ENCODE measurements at places on chromosomes 1 and 21.

GRCh38 chr1:20100632-20101355, 18.5 kb downstream of the PLA2G2D start:
- peak; percentile 3 for DNase-seq

DNA sequence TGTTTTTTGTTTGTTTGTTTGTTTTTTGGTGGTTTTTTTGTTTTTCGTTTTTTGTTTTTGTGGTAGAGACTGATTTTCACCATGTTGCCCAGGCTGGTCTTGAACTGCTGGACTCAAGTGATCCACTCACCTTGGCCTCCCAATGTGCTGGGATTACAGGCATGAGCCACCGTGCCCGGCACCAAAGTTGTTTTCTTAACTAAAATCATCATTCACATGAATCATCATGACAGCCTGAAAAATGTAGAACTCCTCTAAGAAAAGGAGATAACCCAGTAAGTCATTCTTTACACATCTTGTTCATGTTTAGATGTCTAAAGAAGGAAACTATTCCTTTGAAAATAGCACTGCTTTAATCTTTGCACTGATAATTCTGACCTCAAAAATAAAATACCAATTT, 37.5 kb downstream of the DISP1 start:
- no peak for DNase-seq

DNA sequence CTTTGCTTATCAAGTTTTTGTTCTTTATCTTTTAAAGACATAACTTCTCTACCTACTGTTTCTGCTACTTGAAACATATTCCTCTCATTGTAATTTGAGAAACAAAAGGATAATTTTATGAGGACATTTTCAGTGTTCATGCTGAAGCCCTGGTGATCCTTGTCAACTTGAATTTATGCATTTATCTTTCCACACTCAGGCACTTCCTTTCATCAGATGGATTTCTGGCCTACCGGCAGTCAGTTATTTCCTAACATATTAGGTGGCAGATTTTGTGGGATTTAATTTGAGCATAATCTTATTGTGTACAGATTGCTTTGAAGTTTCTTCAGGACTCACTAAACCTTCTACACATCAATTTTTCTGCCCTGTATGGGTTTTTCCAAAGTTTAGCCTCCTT, 75.0 kb downstream of the RGL1 start:
- DNase-seq, result no peak

- DNase-seq, result no peak
Observed at GRCh38 chr1:41101950-41102607, 80.6 kb upstream of the SLFNL1 start.

- no peak for DNase-seq
Observed at GRCh38 chr1:115199416-115200132, 110.3 kb upstream of the TSPAN2 start.

GRCh38 chr1:8708259-8708658, 109.2 kb downstream of the RERE start:
- DNase-seq, result no peak

DNA sequence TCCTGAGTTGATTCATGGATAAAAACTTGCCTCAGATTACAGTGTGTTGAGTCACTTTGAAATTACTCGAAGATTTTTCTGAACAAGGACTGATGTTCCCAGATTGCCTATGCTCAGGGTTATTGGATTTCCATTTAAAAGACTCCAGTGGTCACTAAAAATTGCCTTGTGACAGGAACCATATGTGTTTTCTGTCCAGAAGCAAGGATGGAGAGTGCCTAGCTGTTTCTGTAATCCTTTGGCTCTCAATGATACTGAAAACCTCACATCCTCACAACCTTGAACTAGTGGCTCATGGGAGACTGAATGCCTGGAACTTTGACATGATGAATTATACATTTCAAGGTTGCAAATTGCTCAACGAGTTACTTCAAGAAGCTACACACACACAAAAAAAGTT, 1271.8 kb downstream of the BRINP3 start:
- no peak for DNase-seq

- DNase-seq, result no peak
Observed at GRCh38 chr1:53476579-53476978, 17.4 kb downstream of the DMRTB1 start.

DNA sequence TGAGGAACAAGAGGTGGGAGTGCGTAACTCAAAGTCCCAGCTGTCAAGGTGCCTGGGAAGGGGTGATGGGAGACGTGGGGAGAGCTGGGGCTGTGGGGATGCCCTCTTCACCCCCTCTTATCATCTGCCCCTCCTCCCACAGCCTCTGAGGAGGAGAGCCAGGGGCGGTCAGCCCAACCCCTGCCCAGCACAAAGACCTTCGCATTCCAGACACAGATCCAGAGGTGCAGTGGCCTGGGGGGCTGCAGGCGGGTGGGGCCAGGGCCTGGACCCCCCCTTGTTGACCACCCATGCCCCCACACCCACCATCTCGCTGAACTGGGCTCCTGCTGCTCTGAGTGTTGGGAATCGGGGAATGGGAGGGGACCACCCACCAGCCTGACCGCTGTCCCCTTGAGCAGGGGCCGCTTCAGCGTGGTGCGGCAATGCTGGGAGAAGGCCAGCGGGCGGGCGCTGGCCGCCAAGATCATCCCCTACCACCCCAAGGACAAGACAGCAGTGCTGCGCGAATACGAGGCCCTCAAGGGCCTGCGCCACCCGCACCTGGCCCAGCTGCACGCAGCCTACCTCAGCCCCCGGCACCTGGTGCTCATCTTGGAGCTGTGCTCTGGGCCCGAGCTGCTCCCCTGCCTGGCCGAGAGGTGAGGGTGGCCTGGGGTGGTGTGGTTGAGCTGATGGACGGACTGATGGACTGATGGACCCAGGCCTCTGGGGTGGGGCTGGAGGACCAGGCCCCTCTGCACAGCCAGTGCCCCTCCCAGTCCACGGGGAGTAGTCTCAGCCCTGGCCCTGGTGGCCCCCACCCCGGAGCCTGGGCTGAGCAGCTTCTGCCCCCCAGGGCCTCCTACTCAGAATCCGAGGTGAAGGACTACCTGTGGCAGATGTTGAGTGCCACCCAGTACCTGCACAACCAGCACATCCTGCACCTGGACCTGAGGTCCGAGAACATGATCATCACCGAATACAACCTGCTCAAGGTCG, 29.7 kb downstream of the TRIM11 start:
- no peak for DNase-seq

GRCh38 chr1:28205243-28205642, 27.6 kb downstream of the DNAJC8 start:
- DNase-seq, result no peak

GRCh38 chr1:87051965-87052364, 137.5 kb downstream of the HS2ST1 start:
- DNase-seq, result no peak

DNA sequence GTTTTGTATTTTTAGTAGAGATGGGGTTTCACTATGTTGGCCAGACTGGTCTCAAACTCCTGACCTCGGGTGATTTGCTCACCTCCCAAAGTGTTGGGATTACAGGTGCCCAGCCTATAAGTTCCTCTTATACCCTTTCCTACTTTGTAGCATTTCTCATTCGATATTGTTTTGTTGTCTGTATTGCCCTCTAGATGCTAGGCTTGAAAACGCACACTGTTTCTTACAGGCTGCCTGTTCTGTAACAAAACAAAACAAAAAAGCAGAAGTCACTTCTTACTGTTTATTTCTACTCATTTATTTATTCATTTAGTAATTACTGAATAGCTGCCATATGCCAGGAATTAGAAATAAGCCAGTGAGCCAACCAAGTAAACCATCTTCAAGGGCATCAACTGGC, 136.9 kb upstream of the BMP8A start:
- DNase-seq, result no peak

- no peak for DNase-seq
Observed at GRCh38 chr1:42504535-42505128, 41.5 kb downstream of the CCDC30 start.

- no peak for DNase-seq
Observed at GRCh38 chr1:214549604-214550003, 1.8 kb downstream of the PTPN14 start.

DNA sequence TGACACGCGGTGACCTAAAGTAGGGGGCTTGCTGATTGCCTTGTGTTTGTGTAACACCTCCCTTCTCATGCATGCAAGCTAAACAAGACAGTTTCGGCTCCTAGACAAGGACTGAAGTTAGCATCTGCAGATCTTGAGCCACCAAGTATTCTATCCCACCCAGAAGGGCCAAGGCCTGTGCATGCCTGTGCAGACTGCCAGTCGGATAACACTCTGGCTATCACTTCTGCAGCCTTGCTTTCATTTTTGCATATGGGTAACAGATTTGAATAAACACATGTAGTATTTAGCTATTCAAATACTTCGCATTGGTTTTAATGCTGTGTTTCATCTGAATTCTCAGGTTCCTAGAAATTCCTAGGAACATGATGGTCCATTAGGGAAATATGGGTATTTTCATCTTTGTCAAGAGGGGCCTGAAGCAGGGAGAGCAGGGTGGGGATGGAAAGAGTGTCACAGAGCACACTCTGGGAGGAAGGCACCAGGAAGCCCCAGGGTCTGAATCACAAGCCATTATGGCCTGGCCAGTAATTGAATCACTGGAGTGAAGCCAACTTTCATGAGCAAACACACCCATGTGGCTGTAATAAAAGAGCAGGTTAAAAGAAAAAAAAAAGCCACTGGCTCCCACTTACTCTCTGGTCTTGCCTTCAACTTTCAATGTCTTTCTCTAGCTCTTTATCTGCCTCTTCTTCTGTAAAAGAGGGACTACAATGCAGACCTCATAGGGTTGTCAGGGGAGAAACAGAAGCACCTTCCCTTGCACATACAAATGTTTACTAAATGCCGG, 28.3 kb downstream of the GADD45A start:
- no peak for DNase-seq

- no peak for DNase-seq
Observed at GRCh38 chr1:240284656-240285414, 193.2 kb downstream of the FMN2 start.

DNA sequence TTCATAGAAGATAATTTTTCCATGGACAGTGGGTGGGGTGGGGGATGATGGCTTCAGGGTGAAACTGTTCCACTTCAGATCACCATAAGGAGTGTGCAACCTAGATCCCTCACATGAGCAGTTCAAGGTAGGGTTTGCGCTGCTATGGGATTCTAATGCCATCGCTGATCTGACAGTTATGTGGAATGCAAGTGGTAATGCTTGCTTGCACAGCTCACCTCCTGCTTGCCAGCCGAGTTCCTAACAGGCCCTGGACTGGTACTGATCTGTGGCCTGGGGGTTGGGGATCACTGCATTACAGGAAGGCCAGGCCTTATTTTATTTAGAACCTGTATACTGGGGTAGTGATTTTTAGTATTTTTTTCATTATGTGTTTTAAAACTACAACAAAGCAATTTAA, 22.0 kb downstream of the MAN1A2 start:
- DNase-seq, result no peak

DNA sequence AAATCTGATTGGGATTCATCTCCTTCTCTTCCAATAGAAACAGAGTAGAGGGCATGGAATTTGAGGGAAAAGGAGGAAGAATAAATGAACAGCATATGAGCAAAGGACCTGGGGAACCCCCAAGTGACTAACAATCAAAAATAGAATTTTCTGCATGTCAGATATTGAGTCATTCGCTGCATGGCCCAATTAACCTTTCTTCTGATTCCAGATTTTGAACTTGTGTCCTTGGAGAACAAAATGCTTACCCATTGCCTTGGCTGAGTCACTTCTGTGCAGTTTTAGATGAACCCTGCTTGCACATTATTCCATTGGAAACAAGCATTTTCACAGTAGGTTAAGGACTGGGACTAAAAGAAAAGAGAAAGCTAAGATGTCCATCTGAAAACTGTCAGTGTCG, 390.5 kb downstream of the ST6GALNAC3 start:
- no peak for DNase-seq

- DNase-seq, result no peak
Observed at GRCh38 chr1:1490633-1491230, 19.2 kb downstream of the ATAD3B start.

GRCh38 chr1:232413674-232414073, 216.3 kb downstream of the SIPA1L2 start:
- no peak for DNase-seq

Measured in activated T-cell treated with anti-CD3 and anti-CD28 coated beads for 1 hour (primary cell).